ENCODE measurements at places on chromosomes 11 and 22.

- DNase-seq: no peak
Measured at GRCh38 chr11:3047637-3048036, 9.6 kb downstream of the CARS1 start.

GRCh38 chr11:6351782-6352382 is 31.6 kb upstream of the CAVIN3 start:
- DNase-seq: no peak

DNA sequence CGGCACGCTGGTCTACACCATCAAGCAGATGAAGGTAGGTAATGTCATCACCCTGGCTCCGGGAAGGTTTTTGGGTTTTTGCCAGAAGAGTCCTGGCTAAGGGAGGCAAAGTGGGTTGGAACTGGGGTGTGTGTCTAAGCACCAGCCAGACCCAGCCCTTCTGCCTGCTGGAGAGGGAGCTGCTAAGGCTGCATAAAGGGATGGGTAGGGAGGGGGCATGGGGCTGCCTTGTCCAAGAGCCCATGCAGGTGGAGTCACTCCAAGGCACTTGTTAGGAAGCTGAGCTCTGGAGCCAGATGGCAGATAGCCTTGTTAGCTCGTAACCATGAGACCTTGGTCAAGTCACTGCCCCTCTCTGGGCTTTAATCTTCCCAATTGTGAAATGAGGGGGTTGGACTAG is 48.0 kb downstream of the TIMP3 start:
- no peak for DNase-seq

GRCh38 chr22:32676191-32676590 is 125.3 kb upstream of the TIMP3 start:
- no peak for DNase-seq

DNA sequence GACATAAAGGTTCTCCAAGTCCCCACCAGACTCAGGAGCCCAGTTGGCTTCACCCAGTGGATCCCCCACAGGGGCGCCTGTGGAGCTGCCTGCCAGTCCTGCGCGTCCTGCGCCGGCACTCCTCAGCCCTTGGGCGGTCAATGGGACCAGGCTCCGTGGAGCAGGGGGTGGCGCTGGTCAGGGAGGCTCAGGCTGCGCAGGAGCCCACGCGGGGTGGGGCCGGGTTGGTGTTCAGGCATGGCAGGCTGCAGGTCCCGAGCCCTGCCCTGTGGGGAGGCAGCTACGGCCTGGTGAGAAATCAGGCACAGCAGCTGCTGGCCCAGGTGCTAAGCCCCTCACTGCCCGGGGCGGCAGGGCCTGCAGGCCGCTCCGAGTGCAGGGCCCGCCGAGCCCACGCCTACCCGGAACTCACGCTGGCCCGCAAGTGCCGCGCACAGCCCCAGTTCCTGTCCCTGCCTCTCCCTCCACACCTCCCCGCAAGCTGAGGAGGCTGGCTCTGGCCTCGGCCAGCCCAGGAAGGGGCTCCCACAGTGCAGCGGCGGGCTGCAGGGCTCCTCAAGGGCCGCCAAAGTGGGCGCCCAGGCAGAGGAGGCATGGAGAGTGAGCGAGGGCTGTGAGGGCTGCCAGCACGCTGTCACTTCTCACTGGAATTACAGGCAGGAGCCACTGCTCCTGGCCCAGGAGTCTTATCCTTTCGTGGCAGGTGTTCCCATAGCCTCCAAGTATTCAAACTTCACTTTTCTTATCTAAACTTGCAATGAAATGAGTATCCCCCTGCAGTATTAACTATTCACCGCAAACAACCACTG is 22.8 kb upstream of the ZBTB44 start:
- no peak for DNase-seq

DNA sequence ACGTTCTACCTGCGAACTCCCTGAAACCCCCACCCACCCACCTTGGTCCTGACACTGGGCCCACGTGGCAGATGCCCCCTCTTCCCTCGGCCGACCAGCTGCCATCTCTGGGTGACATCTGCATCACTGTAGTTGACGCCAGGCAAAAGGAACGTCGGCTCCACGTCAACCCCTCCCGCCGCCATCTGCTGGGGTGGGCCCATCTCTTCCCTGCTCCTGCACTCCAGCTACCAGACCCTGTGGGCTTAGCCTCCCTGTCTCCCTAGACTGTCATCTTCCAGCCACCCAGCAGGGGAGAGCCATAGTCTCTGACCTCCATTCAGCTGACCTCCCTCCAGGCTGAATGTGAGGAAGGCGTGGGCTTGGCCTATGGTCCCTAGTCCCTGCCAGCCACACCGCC is 21.4 kb downstream of the CHID1 start:
- no peak for DNase-seq
